NCI-H1092 treated with DMSO at 0.1 percent for 48 hours (cell line): ENCODE measurements at places on chromosomes 3 and 15.

- DNase-seq = no peak
Observed at GRCh38 chr3:123919353-123919752, 35.2 kb upstream of the MYLK start.

- DNase-seq = no peak
Observed at GRCh38 chr3:62335196-62335595, 38.2 kb downstream of the FEZF2 start.

DNA sequence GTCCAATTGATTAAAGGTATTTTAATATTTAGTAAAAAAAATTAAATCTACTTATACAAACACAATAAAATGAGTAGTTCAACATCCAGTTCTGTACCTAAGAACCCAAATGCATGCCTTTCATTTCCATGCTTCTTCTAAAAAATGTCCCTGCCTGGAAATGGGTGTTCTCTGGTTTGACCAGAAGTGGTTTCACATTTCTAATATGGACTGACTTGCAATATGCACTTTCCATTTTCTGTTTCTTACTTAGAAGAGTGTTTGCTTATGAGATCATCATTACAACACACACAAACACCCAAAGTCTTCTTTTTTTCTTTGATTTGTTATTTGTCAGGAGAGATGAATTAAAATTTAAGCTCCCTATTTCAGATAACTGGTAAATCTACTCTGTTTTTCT, 879.6 kb downstream of the AGBL1 start:
- DNase-seq = no peak

DNA sequence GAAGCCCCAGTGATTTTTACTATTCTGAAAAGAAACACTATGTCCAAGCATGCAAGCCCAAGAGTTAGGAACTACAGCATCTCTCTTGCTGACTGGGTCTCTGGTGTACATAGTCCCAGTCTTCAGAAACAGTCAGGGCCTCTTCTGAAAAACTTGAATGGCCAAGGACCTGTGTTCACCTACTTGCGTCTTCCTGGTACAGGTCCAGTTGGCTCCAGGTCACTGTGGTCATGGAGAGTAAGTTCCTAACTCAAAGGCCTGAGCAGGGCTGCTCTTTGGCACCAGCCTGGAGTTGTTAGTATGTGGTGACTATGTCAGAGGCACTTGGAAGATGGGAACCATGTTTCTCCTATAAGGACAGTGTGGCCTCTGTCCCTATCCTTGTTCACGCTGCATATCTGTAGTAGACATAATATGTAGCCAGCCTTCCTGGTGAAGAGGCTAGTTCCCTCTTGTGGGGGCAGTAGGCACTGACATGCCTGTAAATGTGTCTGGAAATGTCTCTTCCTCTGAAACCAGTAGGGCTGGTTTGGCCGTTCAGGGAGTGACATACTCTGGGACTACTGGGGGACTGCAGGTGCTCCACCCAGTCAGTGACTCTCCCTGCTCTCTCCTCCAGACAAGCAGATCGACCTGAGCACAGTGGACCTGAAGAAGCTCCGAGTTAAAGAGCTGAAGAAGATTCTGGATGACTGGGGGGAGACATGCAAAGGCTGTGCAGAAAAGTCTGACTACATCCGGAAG, 2.6 kb upstream of the RBM15B start:
- no peak for DNase-seq

DNA sequence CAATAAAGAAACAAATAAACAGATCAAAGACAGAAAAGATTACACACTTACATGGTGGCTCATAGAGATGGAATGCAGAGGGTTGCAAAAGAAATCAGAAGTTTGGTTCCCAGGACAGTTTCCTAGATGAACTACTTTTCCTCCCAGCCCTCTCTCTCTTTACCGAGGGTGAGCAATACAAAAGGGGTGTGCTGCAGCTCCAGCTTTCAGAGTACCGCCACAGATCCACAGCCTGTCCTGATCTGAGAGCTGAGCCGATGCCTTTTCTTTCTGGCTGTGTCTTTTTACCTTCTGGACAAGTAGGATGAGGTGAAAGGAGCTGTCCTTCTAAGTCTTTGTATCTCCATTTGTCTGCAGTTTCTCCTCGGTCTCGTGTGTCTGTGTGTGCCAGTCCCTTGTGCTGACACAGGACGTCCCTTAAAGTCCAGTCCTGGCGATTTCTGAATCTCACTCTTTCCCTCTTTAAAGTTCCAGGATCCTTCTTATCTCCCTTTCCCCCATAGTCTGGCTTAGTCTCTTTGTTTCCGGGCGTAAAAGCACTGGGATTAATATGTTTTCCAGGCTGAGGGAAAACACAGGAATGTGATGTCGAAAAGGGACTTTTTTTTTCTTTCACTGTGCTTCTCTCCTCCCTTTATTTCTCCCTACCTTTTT, 540 bp downstream of the CCDC80 start:
- no peak for DNase-seq

- DNase-seq = no peak
Observed at GRCh38 chr3:97692831-97693230, 71.7 kb upstream of the ARL6 start.

DNA sequence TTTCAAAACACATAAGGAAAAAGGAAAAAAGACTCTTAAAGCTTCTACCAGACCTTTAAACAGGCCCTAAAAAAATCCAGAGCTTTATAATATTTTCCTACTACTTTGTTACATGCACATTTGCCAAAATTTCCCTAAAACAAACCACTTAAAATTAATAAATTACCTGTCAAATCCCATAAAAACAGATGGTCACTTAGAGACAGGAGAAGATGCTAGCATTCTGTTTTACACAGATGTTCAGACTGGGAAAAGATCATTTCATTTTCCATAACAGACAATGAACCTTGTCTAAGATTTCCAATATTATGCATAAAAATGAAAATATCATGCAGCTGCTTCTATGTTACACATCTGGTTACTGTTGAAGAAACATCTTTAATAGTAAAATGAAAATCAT, 66.6 kb downstream of the SUCLG2 start:
- DNase-seq = peak; percentile 8

- DNase-seq = no peak
Observed at GRCh38 chr3:60125686-60126085, 1075.9 kb upstream of the CFAP20DC start.
